ENCODE measurements at places on chromosomes 6 and 20.

GRCh38 chr20:21029341-21029740, 76.8 kb downstream of the LINC00237 start:
- H3K4me3 ChIP-seq: no peak overlapping the region
- no peak overlapping the region for H3K27ac ChIP-seq
- H3K4me1 ChIP-seq: no peaks in the 10 kb centered on the region
- no peak for DNase-seq

DNA sequence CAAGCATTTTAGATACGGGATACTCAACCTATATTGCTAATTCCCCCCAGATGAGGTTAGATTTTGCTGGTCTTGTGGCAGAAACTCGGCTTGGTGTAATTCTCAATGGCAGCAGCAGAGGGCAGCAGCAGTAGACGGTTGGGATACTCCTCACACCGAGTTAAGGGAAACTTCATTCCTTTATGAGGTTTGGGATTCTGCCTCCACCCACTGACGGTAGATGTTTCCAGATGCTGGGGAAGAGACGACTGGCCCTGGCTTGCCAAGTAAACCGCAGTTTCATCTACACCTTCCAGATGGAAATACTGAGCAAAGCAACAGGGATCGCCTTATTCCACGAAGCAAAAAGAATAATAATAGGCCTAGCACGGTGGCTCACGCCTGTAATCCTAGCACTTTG, 8.2 kb upstream of the TBC1D7 start:
- H3K27me3 ChIP-seq: no peaks in the 10 kb centered on the region
- H3K27ac ChIP-seq: no peak overlapping the region
- H3K4me3 ChIP-seq: no peak overlapping the region

DNA sequence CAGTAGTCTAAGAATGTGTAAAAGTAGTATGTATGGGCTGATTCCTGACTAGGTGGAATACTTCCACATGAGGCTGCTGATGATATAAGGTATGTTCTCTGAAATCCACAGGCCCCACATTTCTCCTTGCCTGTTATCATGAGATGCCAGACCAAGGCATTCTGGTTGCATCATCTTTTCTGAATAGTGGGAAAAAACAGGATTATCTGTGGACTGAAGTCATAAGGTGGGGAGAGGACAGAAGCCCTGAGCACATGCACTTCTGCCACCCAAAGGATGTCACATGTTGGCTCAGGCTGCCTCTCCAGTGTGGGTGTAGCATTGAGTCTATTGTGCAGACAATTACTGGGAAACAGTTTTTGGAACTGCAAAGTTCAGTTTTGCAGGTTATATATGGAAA, 184.5 kb upstream of the RAB32 start:
- H3K36me3 ChIP-seq: no peaks in the 10 kb centered on the region
- no peak overlapping the region for H3K27ac ChIP-seq
- no peak overlapping the region for H3K4me3 ChIP-seq
- H3K4me1 ChIP-seq: no peaks in the 10 kb centered on the region
- DNase-seq: no peak
- peaks cover 3% of the 10 kb centered on the region for H3K27me3 ChIP-seq

GRCh38 chr6:37534893-37535292, 35.2 kb upstream of the CCDC167 start:
- H3K4me3 ChIP-seq: no peak overlapping the region
- peaks cover 8% of the 10 kb centered on the region for H3K4me1 ChIP-seq
- H3K27ac ChIP-seq: no peak overlapping the region
- no peaks in the 10 kb centered on the region for H3K36me3 ChIP-seq
- DNase-seq: no peak

GRCh38 chr20:46260480-46260879, 47.8 kb downstream of the CDH22 start:
- DNase-seq: no peak
- no peak overlapping the region for H3K4me3 ChIP-seq
- H3K4me1 ChIP-seq: no peaks in the 10 kb centered on the region
- no peaks in the 10 kb centered on the region for H3K36me3 ChIP-seq
- H3K27me3 ChIP-seq: peaks cover 18% of the 10 kb centered on the region

GRCh38 chr6:26493258-26493657, 6.8 kb upstream of the BTN1A1 start:
- H3K27me3 ChIP-seq: no peaks in the 10 kb centered on the region
- H3K4me1 ChIP-seq: peaks cover 3% of the 10 kb centered on the region
- no peak overlapping the region for H3K4me3 ChIP-seq
- H3K36me3 ChIP-seq: no peaks in the 10 kb centered on the region
- no peak overlapping the region for H3K27ac ChIP-seq

DNA sequence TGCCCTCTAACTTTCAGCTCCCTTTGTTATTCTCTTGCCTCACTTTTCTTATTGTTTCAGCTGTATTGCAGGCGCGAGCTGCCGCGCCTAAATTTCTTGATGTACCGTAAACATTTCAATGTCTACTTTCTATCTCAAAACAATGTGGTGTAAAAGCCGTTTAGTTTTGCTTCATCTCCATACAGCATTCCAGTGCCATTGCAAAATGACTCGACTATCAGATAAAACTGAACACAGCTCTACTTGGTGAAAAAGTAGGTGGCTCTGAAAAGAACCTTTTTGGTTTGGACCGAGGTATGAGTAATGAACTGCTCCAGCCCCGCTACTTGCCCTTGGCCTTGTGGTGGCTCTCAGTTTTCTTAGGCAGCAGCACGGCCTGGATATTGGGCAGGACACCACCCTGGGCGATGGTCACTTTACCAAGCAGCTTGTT, 74.6 kb downstream of the OR2B2 start:
- no peaks in the 10 kb centered on the region for H3K36me3 ChIP-seq
- peaks cover 26% of the 10 kb centered on the region for H3K4me1 ChIP-seq
- peaks cover 7% of the 10 kb centered on the region for H3K27me3 ChIP-seq
- no peak overlapping the region for H3K4me3 ChIP-seq

- H3K27me3 ChIP-seq: no peaks in the 10 kb centered on the region
- H3K27ac ChIP-seq: no peak overlapping the region
- peaks cover 16% of the 10 kb centered on the region for H3K36me3 ChIP-seq
- DNase-seq: peak; percentile 17
Measured at GRCh38 chr6:158143700-158144099, 24.4 kb downstream of the SERAC1 start.

- no peaks in the 10 kb centered on the region for H3K27me3 ChIP-seq
- DNase-seq: no peak
- H3K36me3 ChIP-seq: no peaks in the 10 kb centered on the region
- H3K27ac ChIP-seq: no peak overlapping the region
- H3K4me1 ChIP-seq: no peaks in the 10 kb centered on the region
Measured at GRCh38 chr6:69097948-69098347, 462.9 kb downstream of the ADGRB3 start.

- H3K27ac ChIP-seq: no peak overlapping the region
- H3K4me3 ChIP-seq: no peak overlapping the region
- peak; percentile 20 for DNase-seq
- H3K27me3 ChIP-seq: no peaks in the 10 kb centered on the region
Measured at GRCh38 chr20:53664121-53664520, 70.5 kb upstream of the ZNF217 start.

DNA sequence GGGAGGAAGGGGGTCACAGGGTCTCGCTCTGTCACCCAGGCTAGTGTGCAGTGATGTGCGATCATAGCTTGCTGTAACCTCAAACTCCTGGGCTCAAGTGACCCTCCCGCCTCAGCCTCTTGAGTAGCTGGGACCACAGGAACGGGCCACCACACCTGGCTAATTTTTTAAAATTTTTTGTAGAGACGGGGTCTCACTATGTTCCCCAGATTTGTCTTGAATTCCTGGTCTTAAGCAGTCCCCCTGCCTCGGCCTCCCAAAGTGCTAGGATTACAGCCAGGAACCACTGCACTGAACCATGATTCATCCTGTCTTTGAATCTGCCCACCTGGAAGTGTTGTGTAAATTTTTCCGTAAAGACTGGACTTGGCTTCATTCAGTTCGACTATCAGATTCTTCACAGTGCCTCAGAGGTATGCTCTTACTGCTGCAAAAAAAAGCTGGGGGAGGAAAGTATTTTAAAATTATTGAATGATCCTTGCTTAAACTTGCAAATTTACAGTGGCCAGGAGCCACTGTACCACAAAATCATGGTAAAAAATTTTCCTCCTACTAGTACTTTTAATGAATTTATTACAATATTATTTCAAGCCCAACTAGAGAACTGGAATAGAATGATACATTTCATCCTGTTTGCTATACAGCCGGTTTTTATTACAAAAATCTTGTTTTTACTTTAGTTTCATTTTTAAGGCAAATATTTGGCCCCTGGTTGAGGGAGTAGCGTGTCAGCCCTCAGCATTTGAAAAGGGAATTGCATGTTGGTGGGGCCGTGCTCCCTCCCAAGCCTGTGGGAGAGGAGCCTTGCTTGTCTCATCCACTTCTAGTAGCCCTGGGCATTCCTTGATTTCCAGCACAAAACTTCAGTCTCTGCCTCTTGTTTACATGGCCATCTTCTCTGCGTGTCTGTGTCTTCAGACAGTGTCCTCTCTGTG, 202.5 kb upstream of the SGK1 start:
- no peak for DNase-seq
- no peaks in the 10 kb centered on the region for H3K36me3 ChIP-seq
- no peak overlapping the region for H3K4me3 ChIP-seq
- H3K4me1 ChIP-seq: peaks cover 57% of the 10 kb centered on the region
- no peaks in the 10 kb centered on the region for H3K27me3 ChIP-seq

DNA sequence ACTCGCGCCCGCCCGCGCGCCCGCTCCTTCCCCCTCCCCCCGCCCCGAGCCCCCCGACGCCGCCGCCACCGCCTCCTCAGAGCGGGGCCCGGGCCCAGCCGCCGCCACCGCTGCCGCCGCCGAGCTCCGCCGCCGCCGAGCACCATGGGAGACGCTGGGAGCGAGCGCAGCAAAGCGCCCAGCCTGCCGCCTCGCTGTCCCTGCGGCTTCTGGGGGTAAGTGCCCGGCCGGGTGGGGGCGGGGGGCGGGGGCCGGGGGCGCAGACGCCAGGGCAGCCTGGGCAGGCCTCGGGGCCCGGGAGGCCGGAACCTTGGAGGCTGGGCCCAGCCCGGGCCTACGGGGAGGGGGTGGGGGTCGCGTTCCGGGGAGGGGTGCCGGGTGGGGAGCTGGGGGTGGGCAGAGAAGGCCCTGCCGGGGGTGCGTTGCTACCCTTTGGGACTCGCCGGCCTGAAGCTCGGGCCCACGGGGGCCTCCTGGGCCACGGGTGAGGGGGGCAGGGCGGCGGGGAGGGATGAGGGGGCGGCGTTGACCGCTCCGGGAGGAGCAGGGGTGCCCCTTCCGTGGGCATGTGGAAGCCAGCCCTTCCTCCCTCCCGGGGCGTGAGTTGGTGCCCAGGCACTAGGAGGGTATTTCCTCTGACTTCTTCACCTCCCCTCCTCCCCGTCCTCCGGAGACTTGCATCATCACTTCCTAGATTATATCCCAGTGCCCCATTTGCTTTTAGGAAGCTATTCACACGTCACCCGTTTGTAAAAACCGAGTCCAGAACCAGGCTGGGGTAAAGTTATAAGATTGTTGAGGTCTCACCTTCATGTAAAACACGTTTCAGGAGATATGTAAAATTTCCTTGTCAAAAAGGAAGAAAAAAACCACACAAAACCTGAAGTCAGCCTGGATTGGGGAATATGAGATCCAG, 533 bp downstream of the ZFAND3 start:
- DNase-seq: peak; percentile 66
- peaks cover 3% of the 10 kb centered on the region for H3K36me3 ChIP-seq
- no peaks in the 10 kb centered on the region for H3K27me3 ChIP-seq
- H3K27ac ChIP-seq: peak overlapping the region; percentile 90
- H3K4me3 ChIP-seq: peak overlapping the region; percentile 92
- peaks cover 59% of the 10 kb centered on the region for H3K4me1 ChIP-seq

DNA sequence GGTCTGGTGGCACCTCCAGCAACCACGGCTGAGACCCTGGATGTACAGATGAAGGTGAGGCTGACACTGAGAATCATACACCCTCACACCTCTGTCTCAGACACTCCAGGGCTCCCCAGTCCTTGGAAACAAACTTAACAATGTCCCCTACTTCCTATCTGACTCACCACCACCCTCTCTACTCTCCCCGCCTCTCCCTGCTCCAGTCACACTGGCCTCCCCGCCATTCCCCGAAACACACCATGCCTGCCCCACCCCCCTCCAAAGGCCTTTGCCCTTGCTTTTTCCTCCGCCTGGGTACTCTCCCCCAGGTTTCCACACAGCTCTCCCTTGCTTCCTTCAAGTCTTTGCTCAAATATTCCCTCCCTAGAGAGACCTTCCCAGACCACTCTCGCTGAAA, 16.3 kb downstream of the BPI start:
- no peak overlapping the region for H3K4me3 ChIP-seq
- DNase-seq: no peak
- H3K4me1 ChIP-seq: no peaks in the 10 kb centered on the region
- peaks cover 26% of the 10 kb centered on the region for H3K27me3 ChIP-seq
- no peak overlapping the region for H3K27ac ChIP-seq
- H3K36me3 ChIP-seq: no peaks in the 10 kb centered on the region

DNA sequence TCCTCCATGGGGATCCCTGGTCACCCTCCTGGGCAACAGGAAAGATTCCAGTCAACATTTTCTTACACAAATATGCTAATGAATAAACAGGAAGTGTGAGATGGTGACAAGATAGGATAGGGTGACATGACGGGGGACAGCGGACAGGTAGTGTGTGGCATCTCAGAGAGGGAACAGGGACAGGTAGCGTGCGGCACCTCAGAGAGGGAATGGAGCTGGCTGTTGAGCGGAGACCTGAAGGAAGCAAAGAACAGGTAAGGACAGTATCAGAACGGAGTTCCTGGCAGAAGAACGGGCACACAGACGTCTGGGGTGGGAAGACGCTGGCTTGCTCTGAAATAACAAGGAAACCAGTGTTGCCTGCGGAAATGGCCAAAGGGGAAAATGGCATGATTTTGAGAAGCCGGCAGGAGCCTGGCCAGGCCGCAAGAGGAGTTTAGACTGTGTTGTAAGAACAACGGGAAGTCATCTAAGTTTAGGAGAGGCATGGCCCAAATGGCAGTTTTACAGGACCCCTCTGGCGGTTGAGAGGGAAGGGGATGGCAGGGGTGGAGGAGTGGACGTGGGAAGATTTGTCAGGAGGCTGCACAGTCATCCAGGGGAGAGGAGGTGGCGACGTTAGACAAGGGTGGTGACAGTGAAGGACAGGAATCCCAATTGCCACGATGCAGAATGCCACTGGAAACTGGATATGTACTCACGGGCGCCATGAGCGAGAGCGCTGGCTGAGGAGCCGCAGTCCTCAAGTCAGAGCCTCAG, 111.6 kb downstream of the JPH2 start:
- no peak overlapping the region for H3K27ac ChIP-seq
- no peak overlapping the region for H3K4me3 ChIP-seq
- H3K4me1 ChIP-seq: peaks cover 52% of the 10 kb centered on the region
- no peak for DNase-seq
- H3K36me3 ChIP-seq: no peaks in the 10 kb centered on the region

DNA sequence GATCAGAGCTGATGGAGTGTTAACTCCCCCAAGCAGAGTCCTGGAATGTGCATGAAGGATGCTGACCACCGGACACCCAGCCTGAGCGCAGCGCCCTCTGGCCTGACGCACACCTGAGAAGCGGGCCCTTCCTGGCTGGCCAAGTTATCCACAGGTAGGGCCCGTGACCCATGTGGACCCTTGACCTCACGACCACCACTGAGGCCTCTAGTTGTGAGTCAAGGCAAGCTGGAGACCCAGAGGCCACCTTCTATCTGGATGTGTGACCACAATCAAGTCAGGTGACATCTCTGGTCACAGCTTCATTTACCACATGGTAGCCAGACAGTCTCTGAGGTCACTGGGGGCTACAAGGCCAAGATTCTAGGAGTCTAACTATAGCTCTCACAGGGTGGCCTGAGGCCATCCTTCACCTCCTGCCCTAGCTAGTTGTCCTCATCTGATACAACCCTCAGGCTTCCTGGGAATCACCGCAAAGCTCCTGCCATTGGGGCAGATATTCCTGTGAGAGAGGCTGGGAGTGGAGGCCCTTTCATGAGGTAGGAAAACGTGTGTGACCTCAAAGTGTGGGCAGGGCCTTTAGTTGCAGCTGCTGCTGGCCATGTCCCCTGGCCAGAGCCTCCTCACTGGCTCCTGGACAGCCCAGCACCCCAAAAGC, 53.1 kb downstream of the DSTN start:
- H3K4me1 ChIP-seq: no peaks in the 10 kb centered on the region
- no peak overlapping the region for H3K27ac ChIP-seq
- H3K36me3 ChIP-seq: peaks cover 5% of the 10 kb centered on the region

Data from activated naive CD4-positive, alpha-beta T cell treated with anti-CD3 and anti-CD28 coated beads for 36 hours (primary cell).